Activated effector memory CD4-positive, alpha-beta T cell treated with anti-CD3 and anti-CD28 coated beads, Interleukin-2, amount 50 U/mL, for 16 hours (primary cell): ENCODE measurements at places on chromosomes 7 and 10.
A peak's percentile ranks its signal among the peaks of the same experiment; 100 is the strongest.

- no peak for DNase-seq
Measured at GRCh38 chr7:82085116-82085515, 315.3 kb upstream of the HGF start.

GRCh38 chr10:130018265-130018664 is 54.2 kb upstream of the EBF3 start:
- no peak for DNase-seq

DNA sequence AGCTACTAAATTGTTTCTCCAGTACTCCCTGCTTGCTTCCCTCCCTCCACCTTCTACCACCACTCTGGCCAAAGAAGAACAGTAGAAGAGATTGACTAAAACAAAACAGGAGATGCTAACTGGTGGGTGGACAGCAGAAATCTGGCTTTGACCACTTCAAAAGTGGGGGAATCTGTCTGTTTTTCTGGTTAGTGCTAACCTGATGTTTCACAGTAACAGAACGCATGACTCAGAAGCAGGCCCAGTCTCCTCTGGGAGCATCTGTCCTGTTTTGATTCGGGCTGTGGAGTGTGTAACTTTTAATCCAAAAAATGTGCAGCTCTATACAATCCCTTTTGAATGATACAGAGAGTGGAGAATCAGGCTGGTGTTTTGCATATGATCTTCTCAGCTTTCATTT is 32.7 kb upstream of the ZNF438 start:
- DNase-seq: no peak

DNA sequence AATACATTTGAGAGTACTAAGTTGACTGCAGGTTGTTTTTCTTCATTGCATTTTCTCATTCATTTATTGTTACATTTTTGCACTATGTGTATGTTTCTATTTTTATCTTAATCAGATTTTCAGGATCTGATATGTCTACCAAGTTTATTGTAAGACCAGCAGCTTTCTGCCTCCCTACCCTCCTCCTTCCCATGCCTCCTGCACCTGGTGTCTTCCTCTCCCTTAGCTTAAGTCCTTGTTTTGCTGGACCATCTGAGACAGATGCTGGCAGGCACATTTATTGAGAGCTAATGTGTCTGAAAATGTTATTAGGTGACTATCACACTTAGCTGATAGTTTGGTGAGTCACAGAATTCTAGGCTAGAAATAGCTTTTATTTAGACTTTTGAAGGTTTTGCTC is 79.6 kb downstream of the ANLN start:
- no peak for DNase-seq

- DNase-seq: no peak
Measured at GRCh38 chr7:44217852-44218402, 17.1 kb downstream of the YKT6 start.

DNA sequence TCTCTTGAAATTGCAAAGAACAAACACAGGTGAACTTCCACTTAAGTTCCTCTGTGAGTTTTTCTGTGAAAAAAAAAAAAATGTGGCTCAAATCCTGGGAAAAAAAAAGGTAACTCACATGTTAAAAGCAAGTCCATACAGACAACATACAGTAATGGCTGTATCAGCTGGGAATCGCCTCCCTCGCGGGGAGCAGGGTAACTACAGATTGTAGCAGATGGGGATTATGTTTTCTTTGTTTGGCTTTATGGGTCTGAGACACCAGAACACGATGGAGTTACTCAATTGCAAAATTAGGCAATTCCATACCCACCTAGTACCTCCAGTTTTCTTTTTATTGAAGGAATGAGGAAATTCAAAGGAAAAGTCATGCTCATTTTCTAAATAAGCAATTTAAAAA is 42.3 kb downstream of the FEZF1 start:
- no peak for DNase-seq

- DNase-seq: no peak
Measured at GRCh38 chr10:126904818-126905701, at the start of gene DOCK1. Gene DOCK1 (plus strand): TSS chr10:126905428. CDS start chr10:126905518, 90 bp downstream.

DNA sequence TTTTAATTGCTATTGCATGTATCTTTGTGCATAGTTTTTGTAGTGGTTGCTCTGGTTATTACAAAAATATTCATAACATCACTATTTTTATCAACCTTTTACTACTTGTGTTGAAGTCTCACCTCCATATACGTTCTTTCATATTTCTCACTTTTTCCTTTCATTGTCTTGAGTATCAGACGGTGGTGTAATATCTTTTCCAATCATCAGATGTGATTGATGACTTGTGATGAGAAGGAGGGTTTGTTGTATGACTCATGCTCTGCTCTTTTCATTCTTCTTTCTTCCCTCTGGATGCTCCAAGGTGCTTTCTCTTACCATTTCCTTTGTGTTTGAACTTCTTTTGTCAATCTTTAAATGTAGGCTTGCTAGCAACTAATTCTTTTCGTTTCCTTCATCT is 310.2 kb downstream of the TNS3 start:
- DNase-seq: no peak

DNA sequence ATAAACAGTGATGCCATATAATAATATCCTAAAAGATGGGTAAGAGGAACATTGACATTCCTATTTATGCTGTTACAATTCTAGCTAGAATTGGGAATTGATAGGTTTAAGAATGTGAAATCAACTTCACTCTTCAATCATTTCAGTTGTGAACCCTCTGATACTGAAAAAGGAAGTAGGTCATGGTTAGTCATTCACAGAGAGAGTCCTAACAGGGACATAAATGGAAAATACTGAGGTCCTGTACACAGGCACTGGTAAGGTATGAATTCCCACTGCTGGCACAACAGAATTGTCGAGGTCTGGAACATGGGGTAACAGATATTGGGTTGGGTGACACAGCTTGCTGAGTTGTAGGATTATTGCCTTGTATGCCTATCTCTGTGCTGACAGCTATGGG is 289.4 kb upstream of the LRRN3 start:
- no peak for DNase-seq

GRCh38 chr7:54986716-54987115 is 32.1 kb upstream of the EGFR start:
- DNase-seq: no peak

DNA sequence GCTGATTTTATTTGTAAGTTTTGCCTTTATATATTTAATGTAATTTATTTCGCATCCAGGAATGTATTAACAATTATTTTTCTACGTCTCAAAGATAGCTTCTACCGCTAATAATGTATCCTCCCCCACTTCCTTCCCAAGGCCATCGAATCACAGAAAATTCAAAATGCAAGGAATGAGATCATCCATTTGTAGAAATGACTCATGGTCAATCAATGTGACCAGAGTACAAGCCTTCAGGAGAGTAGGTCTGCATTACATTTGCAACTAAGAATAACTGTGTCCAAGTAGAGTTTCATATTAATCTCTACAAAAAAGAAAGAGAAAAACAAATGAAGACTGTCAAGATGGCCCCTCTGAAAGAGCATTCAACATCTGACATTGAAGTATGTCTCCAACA is 205.9 kb upstream of the PHF14 start:
- no peak for DNase-seq

GRCh38 chr10:131636116-131636515 is 264.7 kb upstream of the PPP2R2D start:
- DNase-seq: no peak

- peak; percentile 71 for DNase-seq
Measured at GRCh38 chr10:11610826-11611247, 613 bp downstream of the USP6NL start.

- DNase-seq: no peak
Measured at GRCh38 chr7:51219261-51219988, 97.2 kb downstream of the COBL start.

DNA sequence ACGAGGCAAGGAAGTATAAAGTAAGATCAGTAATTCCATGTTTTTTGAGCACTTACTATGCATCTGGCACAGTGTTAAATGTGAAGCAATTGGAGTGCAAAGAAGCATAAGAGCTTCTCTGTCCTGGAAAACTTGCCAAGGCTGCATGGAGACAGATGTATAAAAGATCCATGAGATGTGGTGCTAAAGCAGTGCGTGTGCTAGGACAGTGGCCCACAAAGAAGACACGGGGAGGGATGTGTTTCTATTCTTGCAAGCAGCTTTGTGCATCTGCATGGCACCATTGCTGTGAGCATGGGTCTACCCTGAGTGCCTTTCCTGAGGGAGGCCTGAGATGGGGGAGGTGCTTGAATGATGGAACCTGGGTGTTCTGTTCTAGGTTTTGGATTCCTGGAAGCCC is 5.1 kb upstream of the CDHR3 start:
- DNase-seq: no peak

DNA sequence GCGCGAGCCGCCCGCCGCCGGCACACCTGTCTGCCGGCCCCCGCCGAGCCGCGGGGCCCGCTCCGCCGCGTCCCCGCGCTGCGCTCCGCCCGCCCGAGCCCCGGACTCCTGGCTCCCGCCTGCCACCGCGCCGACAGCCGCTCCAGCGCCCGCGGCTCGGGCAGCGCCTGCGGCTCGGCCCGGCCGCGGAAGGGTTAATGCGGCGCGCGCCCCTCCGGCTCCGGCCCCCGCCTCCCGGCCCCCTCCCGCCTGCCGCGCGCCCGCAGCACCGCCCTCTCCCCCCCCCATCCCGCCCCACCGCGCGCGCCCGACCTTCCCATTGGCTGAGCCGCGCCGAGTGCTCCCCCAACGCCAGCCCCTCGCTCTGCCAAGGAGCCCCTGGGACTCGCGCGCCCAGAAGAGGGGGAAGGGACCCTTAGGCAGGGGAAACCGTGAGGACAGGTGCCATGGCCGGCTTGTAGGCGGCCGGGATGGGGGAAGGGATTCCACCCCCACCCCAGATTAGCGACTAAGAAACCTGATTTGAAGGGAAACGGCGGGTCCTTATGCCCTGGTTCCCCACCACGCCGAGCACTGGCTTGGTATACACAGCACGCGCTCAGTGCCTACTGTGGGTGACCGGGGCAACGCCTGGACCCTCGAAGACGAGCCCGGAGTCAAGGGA is at the start of gene KCNH2:
KCNH2 (minus strand) TSS at position 196 of the 664 bp plus-strand sequence. CDS start 408 bp downstream, outside the sequence.
- DNase-seq: peak; percentile 78

- DNase-seq: no peak
Measured at GRCh38 chr10:133196936-133197758, 32.9 kb upstream of the UTF1 start.

DNA sequence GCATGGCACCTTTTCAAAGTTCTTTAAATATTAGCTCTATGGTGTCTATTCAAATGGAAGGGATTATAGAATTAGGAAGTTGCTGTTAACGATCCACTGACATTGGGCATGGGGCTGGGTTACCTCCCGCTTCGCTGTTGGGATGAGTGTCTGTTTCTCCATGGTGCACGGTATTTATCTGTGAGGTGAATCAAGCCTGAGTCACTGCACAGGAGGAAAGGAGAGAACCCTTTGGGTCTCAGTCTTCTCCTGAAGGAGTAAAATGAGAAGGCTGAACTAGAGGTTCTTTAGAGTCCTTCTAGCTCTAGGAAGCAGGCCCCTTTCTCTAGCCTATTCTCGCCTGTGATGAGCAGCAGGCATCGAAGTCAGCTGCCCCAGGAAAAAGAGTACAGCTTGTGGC is 7.3 kb downstream of the JCAD start:
- DNase-seq: no peak

GRCh38 chr10:12586741-12587140 is 237.4 kb downstream of the CAMK1D start:
- no peak for DNase-seq

GRCh38 chr7:73844131-73844547 is 1.8 kb upstream of the METTL27 start:
- DNase-seq: no peak

DNA sequence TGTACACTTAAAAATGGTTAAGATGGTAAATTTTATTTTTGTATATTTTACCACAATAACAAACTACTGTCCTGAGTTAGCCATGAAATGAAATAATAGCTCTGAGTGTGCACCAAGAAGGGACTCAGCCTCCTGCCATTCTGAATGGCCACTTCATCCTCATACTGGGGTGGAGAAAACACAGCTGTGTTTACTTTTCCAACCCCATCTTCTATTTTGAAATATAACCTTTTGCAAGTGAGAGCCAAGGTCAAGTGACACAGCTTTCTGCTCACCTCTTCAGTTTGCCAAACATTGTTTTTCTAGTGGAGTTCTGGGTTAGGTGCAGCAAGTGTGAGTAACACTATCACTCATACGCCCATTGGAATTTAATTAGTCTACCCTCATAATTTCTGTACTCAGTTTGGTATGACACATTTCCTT is 107.4 kb upstream of the GLCCI1 start:
- no peak for DNase-seq

DNA sequence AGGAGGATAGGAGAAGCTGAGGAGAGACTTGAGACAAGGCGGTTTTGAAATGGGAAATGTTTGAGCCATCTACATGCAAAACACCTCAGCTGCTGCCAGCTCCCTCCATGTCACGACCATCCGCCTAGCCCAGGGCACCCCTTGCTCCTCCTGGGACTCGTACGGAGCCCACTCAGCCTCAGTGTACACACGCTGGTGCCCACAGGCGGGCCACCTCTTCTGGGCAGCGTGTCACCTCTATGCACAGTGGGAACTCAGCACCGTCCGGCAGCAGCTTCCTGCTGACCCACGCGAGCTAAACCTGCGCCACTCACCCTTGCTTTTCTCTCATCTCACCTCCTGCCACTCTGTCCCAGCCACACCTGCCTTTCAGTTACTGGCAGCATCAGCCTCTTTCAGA is 108.3 kb downstream of the GALNT11 start:
- DNase-seq: no peak

- no peak for DNase-seq
Measured at GRCh38 chr7:80488406-80488805, 23.5 kb downstream of the GNAT3 start.

DNA sequence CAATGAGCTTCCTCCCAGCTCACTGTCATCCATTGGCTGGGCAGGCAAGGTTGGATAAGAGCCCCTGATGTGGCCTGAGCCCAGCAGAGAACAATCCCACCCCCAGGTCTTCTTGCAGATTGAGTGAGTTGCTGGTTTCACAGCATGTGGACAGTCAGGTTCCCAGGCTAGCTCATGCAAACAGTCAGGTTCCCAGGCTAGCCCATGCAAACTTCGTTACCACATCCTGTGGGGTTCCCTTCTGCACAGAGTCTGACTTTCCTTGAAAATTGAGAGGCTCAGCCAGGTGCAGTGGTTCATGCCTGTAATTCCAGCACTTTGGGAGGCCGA is 67.1 kb downstream of the TMEM130 start:
- DNase-seq: no peak

GRCh38 chr7:92498557-92498956 is 20.8 kb upstream of the ERVW-1 start:
- no peak for DNase-seq

- DNase-seq: no peak
Measured at GRCh38 chr7:93140582-93141191, 7.5 kb downstream of the SAMD9L start.

DNA sequence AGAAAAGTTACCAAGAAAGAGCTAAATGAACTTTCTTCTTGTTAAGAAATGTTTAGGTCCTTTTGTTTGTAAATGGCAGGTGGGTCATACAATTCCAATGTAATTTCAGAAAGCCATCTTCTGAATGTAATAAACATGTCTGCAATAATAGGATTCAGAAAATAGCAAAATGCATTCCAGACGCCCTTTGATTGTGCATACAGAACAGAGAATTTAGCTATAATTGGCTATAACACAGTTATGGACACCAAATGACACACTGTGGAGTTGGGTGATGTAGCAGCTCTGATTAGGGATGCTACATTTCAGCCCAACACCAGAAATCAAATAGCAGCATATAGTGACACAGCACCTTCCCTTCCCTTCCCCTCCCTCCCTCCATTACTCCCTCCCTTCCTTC is 240.8 kb downstream of the SNX10 start:
- DNase-seq: no peak
